ENCODE measurements at places on chromosomes 5 and 9.

GRCh38 chr5:57186194-57186593 lies 12.3 kb downstream of the GPBP1 start:
- DNase-seq = no peak

GRCh38 chr9:112496074-112496722 lies 9.6 kb downstream of the KIAA1958 start:
- DNase-seq = no peak

GRCh38 chr9:119137479-119137878 lies 231.8 kb downstream of the BRINP1 start:
- DNase-seq = no peak

DNA sequence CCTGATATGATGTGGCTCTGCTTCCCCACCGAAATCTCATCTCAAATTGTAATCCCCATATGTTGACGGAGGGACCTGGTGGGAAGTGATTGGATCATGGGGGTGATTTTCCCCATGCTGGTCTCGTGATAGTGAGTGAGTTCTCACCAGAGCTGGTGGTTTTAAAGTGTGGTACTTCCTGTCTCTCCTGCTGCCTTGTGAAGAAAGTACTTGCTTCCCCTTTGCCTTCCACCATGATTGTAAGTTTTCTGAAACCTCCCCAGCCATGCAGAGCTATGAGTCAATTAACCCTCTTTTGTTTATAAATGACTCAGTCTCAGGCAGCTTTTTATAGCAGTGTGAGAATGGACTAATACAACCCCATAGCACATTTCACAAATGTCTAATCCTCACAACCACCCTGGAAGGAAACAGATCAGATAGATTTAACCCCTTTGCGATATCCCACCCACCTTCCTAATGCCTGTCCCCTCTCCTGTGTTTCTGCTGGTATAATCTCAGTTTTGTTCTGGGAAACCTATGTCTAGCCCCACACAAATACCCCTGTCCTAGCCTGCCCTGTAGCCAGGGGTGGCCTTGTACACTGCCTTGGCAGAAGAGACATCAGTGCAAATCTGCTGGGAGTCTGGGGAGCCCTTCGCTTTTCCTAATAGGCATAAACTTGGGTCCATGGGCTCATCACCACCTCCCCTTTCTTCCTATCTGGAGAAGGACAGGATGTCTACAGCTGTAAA lies 157.0 kb upstream of the RAI14 start:
- DNase-seq = no peak

- no peak for DNase-seq
Measured at GRCh38 chr9:105026451-105026850, 98.5 kb upstream of the ABCA1 start.

- DNase-seq = no peak
Measured at GRCh38 chr9:17863213-17863883, 284.5 kb downstream of the SH3GL2 start.

- peak; percentile 39 for DNase-seq
Measured at GRCh38 chr5:163916376-163916775, 411.0 kb downstream of the MAT2B start.

GRCh38 chr5:20166456-20166855 lies 178.5 kb upstream of the CDH18 start:
- no peak for DNase-seq

DNA sequence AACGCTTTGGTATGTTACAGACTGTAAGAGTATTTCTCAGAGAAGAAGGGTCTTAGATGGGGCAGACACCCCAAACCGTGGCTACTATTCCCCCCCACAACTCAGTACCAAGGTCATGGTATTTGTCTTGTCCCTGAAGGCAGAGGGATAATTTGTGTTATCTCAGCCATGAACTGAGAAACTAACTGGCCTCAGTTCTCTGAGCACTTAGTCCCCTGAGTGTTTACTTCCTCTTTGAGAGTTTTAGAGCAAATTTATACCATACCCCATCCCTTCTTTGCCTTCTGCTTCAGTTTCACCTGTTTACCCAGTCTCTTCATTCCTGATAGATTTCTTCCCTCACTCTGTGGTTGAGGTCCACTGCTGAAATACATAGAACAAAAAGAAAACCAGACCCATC lies 183.9 kb downstream of the LRRC70 start:
- no peak for DNase-seq

DNA sequence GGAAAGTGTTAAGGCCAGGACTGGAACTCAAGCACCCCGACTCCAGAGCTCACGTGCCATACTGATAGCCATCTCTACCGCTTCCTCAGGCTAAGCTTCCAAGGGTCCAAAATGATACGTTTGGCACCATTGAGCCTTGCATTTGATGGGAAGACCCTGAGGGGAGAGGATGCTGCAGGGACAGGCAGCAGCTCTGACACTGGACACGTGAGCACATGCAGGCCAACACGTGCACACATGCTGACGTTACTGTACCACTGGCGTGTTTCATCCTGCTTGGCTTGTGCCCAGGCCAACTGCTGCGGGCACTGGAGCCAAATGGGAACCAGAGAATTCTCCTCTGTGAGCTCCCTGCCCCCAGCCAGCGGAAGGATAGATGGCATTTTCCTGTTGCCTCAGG lies 5.2 kb downstream of the FAT2 start:
- no peak for DNase-seq

DNA sequence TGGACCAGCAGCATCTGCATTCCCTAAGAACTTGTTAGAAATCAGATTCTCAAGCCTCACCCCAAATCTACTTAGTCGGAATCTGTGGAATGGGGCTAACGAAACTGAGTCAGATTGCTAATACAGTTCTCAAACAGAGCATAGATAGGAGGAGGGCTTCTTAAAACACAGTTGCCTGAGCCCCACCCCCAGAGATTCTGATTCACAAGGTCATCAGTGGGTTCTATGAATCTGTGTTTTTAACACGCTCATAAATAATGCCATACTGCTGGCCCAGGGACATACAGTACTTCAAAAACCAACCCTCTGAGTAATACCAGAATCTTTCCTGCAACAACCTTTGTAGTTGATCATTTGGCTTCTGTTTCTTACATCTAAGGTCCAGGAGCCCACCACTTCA lies 32.9 kb upstream of the GARNL3 start:
- no peak for DNase-seq

DNA sequence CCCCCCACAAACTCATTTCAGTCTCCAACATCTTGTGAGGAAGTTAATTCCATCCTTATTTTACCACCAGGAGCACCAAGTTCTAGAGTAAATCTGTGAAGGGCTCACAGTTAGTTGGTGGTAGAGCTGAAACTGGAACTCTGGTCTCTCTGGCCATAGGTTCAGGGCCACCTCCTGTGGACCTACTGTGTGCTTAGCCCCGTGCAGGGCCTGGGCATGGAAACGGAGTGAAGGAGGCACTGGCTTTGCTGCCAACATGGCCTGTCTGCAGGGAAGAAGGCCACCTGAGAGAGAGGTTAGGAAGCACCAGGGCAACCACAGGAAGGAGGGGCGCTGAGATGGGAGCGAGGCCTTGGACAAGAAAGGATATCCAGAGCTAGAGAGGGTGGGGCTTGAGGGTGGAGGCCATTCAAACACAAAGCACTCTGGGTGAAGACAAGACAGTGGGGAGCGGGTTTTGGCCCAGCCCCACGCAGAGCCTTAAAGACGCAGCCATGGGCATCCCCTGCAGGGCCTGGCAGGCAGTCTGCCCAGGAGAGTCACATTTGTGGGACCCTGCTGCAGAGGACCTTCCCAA lies 16.0 kb upstream of the DAB2IP start:
- no peak for DNase-seq

DNA sequence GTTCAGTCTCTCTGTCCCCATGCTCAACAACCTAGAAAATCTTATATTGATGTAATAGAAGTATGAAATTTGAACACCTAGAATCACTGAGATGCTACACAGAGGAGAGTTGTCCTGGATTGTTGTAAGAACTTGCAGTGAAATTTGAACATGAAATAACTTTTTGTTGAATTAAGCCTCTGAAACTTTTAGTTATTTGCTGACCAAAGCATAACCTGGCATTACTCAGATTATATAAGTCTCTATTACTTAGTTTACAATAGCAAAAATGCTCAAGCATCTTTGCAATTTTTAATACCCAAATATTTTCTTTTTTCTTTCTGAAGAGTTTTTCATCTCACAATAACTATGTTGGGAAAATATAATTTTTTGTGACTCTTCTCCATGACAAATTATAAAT lies 630.7 kb upstream of the ACO1 start:
- DNase-seq = no peak

All from CD8-positive, alpha-beta memory T cell (primary cell).